ENCODE measurements at places on chromosomes 11 and 22.

DNA sequence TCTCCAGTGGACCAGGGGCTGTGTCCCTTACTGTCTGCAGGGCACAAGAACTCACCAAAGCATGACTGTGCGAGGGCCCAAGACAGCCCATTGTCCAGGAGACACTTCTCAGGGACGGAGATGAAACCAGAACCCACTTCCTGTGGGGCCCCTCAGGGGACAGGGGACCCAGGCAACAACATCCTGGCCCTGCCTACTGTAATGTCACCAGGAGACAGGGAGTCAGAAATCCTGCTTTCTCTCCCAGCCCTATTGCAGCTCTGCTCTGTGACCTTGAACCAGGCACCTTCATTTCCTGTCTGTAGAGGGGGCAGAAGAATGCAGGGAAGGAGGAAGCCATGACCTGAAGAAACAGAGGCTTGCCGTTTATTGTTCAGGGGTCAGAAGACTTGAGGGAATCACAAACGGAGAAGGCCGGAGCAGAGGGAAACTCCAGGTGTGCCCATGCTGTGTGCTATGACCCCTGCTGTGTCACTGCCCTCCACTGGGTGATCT, 98.0 kb downstream of the NAT10 start:
- DNase-seq, result no peak

DNA sequence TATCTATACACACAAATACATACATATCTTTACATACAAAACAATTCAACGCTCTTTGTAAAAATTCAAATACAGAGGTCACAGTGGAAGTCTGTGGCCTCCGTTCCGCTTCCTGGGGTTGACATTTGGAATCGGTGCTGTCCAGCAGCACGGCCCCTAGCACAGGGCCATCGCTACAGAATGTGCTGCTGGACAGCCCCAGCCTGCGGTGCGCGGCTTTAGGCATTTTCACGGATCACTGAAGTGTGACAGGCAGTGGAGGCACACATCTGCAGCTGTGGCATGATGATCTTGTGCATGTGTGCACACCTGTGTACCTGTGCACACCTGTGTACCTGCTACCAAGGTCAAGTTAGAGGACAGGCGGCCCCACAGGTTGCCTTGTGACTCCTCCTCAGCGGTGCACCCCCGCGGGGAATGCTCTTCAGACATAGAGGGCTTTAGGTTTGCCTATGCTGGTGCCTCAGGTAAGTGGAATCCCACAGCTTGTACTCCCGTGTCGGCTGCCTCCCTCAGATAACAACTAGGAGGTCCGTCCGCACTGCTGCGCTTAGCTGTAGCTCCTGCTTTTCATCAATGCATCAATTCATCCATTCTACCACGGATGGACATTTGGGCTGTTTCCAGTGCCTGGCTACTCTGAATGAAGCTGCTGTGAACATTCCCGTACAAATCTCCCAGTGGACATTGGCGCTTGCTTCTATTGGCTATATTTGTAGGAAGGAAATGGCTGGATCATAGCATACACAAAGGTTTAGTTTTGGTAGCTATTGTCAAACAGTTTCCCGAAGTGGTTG, 29.9 kb downstream of the GAL start:
- no peak for DNase-seq

DNA sequence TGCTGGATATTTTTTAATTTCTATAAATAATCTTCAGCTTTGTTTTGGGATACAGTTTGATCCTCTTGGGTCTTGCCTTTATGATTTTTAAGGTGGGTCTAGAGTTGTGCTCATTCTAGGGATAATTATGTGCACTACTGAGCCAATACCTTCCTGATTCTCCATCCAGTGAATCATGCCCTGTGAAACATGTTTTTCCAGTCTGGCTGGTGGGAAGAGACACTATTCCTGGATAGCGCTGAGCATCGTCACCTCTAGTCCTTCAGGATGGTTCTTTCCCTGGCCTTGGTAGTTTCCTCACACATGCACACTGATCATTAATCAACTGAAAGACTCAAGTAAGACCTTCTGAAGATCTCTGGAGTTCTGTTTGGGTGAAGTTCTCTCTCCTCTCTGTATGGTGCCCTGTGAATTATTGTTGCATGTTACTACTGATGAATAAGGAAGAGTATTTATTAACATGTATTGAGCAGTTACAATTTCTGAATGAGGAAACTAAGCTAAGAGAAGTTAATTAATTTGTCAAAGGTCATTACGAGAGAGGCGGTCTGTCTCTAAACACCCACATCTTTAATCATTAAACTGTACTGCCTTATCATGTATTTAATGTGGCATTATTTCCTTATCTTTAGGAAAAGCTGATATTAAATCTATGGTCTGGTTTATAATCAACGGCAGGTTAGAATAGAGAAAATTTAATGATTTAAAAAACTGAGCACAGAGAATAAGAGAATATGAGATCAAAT, 39.1 kb upstream of the LIPT2 start:
- DNase-seq, result no peak

GRCh38 chr11:134048028-134048427, 20.8 kb upstream of the JAM3 start:
- DNase-seq, result no peak

- no peak for DNase-seq
Observed at GRCh38 chr22:50633086-50633485, 5.1 kb upstream of the ARSA start.

DNA sequence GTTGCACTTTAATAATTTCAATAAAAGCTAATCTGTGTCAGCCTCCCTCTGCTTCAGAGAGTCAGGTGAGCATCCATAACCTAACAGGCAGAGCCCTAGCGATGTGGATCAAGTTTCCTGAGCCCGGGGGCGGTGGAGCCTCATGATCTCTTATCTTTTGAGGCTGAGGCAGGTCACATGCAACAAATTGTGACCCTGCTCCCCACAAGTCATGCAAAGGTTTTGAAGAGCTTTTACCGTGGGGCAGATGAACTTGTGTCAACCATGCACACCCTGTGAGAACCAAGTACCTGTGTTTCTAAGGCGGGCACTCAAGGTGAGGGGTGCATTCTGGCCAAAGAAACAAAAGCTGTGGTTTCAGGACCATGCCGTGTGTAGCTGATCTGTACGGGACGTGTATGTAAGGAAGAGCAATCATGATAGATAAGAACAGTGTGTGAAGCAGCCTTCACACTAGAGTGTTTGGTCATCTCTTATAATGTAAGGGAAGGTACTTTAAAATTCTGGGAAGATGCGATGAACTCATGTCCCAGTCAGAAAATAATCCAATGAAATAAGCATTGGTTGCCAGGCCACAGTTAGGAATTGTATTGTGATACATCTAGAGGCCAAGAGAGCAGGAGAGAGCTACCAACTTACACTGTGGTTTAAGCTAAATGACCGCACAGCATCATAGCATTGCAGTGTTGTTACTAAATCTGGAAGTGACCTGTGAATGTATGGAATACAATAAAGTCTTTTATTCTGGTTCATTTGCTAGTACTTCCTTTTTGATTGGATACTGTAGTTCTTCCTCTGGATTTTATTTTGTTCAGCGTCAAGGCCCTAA, 49.8 kb downstream of the DKK3 start:
- DNase-seq, result no peak

GRCh38 chr11:98732947-98733346, 287.8 kb upstream of the CNTN5 start:
- no peak for DNase-seq

DNA sequence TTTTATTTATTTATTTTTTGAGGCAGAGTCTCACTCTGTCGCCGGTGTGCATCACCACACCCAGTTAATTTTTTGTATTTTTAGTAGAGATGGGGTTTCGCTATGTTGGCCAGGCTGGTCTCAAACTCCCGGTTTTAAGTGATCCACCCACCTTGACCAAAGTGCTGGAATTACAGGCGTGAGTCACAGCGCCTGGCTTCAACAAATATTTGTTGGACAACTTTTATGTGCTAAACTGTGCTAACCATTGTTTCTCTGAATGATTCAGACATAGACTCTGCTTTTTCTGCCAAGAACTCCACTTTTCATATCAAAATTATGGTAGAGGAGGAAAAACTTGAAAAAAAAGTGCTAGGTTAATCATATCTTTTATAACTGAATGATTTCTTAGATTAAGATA, 36.3 kb downstream of the MMP7 start:
- DNase-seq, result no peak

DNA sequence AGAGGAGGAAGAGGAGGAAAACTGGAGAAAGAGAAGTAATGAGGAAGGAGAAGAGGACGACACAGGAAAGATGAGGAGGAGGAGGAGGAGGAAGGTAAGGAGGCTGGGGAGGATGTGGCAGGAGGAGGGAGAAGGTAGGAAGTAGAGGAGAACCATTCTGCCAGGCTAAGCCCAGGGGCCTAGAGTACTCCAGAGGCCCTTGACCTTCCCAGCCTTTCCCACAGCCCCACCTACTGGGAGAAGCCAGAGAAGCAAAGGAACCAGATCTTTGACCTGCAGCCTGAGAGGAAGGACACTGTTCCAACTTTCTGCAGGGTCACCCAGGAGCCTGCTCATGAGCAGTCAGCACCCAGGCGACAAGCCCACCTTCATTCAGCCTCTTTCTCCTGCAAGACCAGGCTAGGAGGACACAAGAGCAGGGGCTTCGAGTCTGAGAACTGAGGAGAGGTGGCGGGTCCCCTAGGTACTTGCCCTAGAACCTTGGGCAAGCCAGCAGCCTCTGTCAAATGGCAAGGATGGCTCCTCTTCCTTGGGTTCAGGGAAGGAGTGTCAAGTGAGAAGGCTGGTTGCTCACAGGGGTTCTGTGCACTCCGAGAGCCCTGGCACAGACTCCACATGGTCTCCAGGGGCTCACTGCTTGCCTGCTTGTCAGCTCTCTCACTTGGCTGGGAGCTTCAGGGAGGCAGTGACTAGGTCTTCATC, 27.9 kb upstream of the OAF start:
- no peak for DNase-seq

GRCh38 chr11:97516688-97517087, 1126.9 kb downstream of the JRKL start:
- no peak for DNase-seq

All from activated naive CD8-positive, alpha-beta T cell treated with anti-CD3 and anti-CD28 coated beads, Interleukin-2, amount 50 U/mL, for 16 hours (primary cell).